ENCODE measurements at places on chromosomes 1 and 21.

DNA sequence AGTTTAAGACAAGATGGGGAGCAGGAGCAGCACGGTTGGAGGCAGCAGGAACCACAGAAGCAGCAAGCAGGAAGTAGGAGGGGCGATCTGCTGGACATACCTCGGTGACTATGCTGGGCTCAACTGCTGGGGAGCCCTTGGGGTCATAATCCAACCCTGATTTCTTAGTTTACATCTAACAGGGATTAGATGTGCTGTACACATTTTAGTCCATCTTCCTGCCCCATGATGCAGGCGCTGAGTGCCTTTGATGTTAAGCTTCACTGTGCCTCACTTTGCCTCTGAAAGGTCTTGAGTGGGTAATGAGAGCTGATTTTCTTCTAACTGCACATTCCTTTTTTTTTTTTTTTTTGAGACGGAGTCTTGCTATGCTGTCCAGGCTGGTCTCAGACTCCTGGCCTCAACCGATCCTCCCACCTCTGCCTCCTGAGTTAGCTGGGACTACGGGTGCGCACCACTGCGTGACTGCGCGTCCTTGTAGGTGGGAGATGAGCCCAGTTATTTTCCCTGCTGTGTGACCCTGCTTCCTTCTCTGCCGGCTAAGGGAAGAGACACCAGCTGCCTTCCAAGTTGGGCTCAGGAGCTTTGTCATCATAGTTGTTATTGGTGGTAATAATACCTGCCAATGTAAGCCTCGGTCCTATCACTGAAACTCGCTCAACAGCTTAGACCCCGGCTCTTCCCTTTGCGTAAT, 1.1 kb upstream of the RCAN3 start:
- DNase-seq, result no peak

DNA sequence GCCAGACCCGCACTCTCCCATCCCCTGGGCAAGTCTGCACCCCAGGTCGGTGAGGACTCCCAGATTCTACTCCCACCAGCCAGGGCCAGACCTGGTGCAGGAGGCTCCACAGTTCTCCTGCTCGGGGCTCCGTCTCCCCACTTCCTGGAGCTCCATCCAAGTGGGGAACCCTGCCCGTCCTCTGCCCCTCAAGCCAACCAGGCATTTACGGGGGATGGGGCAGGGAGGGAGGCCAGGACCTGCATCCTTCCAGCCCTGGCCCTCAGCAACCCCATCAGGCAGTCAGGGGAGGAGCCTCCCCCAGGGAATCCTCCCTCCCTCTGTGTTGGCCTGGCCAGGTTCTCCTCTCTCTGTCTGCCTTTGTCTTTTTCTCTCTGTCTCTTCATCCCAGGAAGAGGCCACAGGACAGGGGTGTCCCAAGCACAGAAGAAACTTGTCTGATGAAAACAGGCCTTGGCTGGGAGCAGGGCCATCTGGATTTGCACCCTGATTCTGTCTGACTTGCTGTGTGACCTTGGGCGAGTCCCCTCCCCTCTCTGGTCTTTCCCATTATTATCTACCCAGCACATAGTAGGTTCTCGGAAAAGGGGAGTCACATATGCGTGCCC, 18.5 kb upstream of the EPHA2 start:
- DNase-seq, result no peak

DNA sequence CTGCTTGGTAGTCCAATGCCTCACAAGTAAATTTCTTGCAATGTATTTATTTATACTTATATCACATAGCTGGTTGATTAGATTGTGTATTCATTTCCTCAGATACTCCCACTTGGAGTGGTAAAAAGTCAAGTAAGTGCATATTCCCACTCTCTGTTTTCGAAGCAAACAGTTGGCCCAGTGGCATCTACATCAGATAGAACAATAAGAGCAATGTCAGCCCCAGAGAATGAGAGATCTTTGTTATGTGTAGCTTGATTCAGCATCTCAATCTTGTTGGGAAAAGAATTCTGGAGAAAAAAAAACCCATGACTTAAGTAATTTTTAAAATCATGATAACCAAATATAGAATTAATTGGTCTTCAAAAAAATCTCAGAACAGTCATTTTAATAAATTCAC, 25.5 kb downstream of the RGL1 start:
- no peak for DNase-seq

DNA sequence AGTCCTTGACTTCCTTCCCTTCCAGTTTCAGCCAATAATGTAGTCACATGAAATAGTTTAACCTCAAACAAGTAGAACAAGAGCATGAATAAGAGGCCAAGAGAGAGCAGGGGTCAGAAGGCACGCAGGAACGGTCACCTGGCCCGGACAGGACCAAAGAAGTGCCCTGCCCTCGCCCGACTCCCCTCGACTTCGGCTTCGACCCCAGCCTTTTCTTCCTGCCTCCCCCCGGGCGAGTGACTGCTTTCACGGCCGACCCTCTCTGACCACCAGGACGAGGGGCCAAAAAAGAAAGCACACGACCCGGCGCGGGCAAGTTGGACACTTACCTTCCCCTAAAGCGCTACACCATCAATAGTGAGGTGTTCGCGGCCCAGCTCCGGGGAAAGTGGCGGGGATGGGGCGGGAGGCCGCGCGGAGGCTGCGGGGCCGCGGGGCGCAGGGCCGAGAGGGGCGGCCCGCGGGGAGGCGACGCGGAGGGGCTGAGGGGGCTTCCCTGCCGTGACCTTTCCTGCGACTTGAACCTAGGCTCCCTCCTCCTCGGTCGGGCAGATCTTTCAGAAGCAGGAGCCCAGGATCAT, 519 bp downstream of the RERE start:
- no peak for DNase-seq

GRCh38 chr21:41666641-41667081, 100.2 kb downstream of the RIPK4 start:
- DNase-seq, result no peak

- no peak for DNase-seq
These were observed 494 bp downstream of the APH1A start for GRCh38 chr1:150268340-150268704.

GRCh38 chr1:147837129-147837963, 65.2 kb upstream of the GJA8 start:
- DNase-seq, result no peak

GRCh38 chr1:74571493-74571800, 59.0 kb upstream of the LRRC53 start:
- DNase-seq, result no peak

DNA sequence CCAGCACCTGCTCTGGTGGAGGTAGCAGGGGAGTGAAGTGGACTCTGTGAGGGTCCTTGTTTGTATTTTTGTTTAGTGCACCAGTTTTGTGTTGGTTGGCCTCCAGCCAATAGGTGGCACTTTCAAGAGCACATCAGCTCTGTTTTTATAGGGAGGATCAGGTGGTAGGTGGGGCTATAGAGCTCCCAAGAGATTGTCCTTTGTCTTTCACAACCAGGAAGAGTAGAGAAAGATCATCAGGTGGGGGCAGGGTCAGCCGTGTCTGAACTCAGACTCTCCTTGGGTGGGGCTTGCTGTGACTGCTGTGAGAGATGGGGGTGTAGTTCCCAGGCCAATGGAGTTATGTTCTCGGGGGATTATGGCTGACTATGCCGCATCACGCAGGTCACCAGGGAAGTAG, 159.8 kb downstream of the ZNF326 start:
- no peak for DNase-seq

- DNase-seq, result no peak
These were observed 37.2 kb downstream of the ZBTB17 start for GRCh38 chr1:15938628-15939161.

- no peak for DNase-seq
These were observed 546.0 kb downstream of the PLA2G4A start for GRCh38 chr1:187374742-187375141.

DNA sequence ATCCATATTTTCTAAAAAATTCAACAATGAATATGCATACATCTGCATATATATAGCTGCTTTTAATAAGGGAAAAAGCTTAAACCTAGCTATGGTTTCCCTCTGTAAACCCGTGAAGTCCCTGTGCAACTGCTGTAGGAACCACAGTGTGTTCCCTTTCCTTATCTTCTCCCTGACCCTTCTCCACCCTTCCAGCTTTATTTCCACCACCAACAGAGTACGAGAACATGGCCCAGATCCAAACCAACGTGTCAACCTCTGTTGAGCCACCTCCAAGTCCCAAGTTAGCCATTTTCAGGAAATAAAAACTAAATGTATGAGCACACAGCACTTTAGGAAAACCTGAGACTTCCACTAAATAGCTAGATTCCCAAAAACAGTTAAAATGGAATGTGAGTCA, 20.3 kb downstream of the SUSD4 start:
- DNase-seq, result no peak

DNA sequence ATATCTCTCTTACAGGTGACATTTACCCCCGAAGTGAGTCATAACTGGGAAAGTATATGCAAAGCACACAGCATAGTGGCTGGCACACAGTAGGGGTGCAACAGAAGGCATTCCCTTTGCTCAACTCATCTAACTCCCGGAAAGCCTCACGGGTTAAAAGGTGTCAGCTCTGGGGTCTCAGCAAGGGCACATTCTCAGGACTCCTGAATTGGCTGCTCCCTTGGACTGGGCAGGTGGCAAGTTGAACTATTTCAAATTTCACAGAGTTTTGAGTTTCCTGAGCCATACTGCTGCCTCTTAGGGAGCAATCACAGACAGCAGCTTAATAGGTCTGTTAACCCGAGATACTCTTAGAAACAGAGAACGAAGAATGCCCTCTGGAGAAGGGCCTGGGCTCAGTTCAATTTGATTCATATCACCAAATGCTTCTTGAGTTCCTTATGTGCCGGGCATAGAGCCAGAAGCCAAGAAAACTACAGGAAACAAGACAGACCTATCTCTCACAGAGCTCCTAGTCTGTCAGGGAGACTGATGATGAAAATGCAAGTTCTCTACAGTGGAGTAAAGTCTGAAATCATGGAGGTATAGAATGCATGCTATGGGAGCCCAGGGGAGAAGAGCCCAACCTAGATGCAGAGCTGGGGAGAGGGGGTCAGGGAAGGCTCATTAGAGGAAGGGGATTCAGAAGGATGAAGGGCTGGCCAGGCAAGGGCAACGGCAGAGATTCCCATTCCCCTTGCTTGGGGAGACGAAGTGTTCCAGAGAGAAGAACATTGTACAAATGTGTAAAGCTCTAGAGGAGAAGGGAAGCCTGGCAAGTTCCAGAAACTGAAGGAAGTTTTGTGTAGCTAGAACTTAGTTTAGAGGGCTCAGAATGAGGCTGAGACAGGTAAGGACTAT, 143.9 kb upstream of the HMGB4 start:
- DNase-seq, result peak; percentile 74

- no peak for DNase-seq
These were observed 47.1 kb upstream of the ARHGAP29 start for GRCh38 chr1:94284476-94284875.

GRCh38 chr1:208639382-208639781, 395.2 kb upstream of the PLXNA2 start:
- no peak for DNase-seq

GRCh38 chr1:236393681-236394481, at the start of gene EDARADD:
TSS of gene EDARADD (plus strand) at chr1:236394286. CDS start at chr1:236394445, 159 bp downstream.
- DNase-seq, result peak; percentile 58

GRCh38 chr1:158989424-158989823, 20.3 kb upstream of the IFI16 start:
- DNase-seq, result no peak

DNA sequence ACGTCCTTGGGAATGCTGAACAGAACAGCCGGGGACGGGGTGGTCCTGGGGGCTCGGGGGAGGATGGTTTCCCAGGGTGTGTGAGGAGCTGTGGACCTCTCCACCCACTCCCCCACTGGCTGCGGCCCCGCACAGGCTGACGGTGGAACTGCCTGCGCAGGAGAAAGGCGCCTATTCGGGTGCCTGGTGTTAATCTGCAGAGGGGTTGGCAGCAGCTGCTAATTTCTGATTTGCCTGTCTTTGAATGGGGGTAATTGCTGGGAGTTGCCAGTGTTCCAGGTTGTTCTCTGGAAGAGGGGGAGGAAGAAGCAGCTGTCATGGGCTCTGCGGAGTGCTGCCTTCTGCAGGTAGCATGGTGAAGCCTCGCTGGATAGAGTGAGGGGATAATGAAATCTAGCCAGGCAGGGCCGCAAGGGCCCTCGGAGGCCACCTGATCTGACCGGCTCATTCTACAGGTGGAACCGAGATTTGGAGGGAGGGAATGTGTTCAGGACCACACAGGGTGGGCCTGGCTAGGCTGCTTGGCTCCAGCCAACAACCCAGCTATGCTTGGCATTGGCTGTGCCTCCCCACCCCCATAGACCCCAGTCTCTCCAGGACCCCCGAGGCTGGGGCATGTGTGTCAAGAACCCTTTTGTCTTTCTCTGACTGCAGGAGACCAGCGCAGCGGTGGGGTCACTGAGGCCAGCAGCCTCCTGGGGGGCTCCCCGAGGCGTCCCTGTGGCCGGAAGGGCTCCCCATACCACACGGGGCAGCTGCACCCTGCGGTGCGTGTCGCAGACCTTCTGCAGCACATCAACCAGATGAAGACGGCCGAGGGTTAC, 67.1 kb downstream of the PTPRU start:
- DNase-seq, result no peak

DNA sequence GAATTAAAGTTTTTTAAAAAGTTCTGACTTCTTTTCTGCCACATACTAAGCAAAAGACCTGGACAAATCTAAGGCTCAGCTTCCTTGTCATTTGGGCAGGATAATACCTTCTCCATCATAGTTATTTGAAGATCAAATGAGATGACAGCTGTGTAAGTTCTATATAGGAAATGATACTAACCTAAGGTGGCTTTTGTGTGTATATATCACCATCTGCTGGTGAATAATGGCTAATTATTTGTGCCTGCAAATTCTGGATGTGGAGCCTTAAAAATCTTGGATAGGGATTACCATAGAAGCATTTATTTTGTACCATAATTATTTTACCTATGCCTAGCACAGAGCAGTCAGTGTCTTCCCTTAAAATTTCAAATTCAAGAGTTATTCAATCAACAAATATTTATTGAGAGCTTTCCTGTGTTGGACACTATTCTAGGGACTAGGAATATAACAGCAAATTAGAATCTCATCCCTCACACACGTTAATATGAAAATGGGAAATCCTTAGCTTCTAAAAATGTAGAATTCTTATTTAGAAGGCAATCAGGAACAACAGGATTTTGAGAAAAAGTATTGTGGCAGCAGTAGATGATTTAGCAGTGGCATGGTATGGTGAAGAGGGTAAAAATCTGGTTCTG, 89.8 kb downstream of the TMEM200B start:
- DNase-seq, result peak; percentile 46

- no peak for DNase-seq
These were observed 23.2 kb upstream of the SLC2A1 start for GRCh38 chr1:42981871-42982270.

DNA sequence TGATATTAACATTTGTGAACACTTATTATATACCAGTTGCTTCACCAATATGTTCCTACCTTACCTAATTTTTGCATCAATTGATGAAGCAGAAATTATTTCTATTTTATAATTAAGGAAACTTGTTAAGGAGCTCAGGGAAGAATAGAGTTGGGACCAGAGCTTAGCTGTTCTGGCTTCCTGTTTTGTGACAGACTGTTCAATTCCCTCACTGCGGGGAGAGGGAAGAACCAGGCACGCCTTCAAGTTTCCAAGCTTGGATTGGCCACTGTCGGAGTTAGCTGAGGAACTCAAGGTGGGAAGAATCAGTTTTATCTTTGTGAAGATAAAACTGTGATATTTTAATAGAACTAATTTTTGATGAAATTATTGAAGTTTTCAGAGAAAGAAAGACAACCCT, 142.3 kb upstream of the LMO4 start:
- DNase-seq, result no peak

Data from fibroblast of skin of right quadriceps (primary cell).